ENCODE measurements at places on chromosomes 2 and 18.

DNA sequence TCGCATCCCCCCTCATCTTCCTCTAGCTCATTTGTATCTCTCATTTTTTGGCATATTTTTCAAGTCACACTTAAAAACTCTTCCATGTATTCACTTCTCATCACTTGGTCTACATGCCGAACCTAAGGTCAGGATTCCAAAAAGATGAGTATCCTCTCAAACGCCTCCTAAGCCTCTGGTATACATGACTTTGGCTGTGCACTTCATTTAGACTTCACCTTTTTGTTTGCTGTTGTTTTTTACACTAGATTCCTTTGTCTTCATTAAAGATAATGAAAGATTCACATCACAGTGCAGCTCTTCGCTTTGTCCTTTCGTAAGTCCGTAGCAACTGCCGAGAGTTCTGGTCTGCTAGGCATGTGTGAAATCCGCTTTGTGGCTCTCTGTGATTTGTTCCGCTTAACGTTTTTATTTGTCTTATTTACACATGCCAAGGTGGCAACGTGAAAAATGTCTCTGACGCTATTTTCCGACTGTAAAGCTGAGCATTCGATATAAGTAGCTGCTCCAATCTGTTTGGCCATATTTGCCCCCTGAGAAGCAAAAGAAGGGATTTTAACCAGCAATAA is 17.7 kb downstream of the RND3 start:
- no peak for DNase-seq

GRCh38 chr18:3236470-3236869 is 11.1 kb upstream of the MYL12A start:
- no peak for DNase-seq

DNA sequence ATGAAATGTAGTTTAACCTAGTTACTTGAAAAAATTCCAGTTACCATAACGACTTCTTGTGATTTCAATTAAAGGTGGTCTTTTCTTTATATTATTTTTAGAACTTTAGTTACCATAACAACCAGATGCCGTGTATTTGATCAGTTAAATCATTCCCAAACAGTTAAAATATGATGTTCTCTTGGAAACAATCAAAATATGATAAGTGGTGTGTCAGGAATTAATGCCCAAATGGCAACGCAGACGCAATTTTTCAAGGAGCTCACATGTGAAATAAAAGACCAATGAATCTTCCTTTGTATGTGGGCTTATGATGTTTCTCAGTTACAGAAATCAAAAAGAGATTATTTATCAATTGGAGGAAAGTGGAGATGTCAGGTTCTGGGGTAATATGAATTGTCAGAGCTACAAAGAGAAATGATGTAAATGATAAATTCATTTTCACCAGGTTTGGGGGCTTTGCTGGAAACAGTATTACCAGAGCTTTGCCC is 189.1 kb upstream of the PARD3B start:
- DNase-seq, result no peak

GRCh38 chr2:184938221-184938985 is 340.1 kb downstream of the ZNF804A start:
- DNase-seq, result no peak

DNA sequence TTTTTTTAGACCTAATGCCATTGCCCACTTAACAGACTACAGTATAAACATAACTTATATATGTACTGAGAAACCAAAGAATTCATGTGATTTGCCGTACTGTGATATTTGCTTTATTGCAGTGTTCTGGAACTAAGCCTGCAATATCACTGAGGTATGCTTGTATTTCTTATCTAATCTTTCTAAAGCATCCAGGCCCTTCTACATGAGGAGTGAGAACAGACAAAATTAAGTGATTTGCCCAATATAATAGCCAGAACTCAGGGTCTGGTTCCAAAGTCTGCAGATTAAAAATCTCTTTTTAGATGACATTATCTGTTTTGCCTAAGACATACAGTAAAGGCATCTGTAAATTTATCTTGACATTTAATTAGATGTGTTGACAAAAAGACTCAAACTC is 41.9 kb downstream of the BMPR2 start:
- DNase-seq, result no peak

Measured in esophagus squamous epithelium (tissue), 5 donors.